ENCODE measurements at places on chromosomes 3 and 15. TPM values are rescaled to one million over a fixed set of nuclear protein-coding genes. Genes with fewer than 3 reads are reported as not detected.

The GOLGA6L7 gene
- not detected for total RNA-seq

The CYP8B1 gene
- total RNA-seq = not detected

The EFHB gene
- total RNA-seq = 1.6 TPM

The LIPC gene
- total RNA-seq = not detected

The TERC gene
- total RNA-seq = 206 TPM

The CCR3 gene
- not detected for total RNA-seq

GRCh38 chr3:143676747-143677146 lies 171.5 kb downstream of the SLC9A9 start:
- no peak for DNase-seq

DNA sequence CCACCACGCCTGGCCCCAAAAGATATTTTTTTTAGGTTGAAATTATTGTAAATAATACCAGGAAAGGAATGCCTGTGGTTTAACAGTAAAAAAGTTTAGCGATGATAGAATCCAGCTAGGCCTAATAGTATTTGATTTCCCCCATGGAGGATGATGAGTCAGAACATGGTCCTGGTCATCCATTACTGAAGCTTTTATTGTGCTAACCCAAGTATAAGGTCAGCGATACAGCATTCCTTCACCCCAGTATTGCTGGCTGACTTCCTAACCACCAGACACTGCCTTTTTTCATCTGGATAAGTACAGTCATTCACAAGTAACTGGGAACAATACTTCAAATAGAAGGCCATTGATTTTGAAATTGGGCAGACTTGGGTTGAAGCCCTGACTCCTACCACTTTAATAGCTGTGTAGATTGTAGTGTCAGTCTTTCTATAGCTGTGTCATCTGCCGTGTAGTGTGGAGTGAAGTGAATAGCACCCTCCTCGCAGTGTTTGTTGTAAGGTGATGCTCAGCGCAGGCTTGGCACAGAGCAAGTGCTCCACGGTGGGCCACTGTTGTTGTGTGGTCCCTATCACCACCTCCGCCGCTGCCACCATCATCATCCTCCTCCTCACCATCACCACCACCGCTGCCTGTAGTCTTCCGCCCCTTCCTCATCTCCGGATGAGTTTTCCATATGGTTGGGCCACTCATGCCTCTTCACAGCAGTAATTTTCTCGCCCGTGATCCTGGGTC lies 436.0 kb upstream of the TPM1 start:
- no peak for DNase-seq

DNA sequence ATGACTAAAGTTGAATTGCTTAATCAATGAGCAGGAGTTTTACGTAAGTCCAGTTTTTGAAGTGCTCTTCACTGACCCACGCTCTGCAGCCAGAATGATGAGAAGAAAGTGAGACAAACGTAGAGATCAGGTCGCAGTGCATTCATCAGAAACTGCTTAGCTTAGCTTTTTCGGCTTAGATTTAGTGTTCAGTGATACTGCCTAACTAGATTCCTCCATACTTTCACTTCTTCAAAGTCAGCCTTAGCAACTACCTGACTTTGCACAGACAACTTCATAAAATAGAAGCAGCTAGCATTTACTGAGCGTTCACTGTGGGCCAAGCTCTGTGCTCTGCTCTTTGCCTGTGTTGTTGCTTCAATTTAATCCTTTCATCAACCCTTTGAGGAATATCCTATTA lies 116.1 kb downstream of the KCNH8 start:
- no peak for DNase-seq

- no peak for DNase-seq
Measured at GRCh38 chr15:56930669-56931313, 12.3 kb downstream of the TCF12 start.

DNA sequence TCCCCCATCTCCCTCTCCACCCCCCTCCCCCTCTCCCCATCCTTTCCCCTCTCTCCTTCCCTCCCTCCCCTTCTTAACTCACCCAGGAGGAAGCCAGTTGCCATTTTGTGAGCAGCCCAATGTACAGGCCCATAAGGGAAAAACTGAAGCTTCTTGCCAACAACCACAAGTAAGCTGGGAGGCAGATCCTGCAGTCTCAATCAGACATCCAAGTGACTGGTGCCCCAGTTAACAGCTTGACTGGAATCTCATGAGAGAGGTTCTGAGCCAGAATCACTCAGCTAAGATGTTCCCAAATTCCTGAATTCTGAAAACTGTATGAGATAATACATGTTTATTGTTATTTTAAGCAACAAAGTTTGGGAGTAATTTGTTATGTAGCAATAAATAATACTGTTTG lies 90.7 kb downstream of the C3orf70 start:
- no peak for DNase-seq

DNA sequence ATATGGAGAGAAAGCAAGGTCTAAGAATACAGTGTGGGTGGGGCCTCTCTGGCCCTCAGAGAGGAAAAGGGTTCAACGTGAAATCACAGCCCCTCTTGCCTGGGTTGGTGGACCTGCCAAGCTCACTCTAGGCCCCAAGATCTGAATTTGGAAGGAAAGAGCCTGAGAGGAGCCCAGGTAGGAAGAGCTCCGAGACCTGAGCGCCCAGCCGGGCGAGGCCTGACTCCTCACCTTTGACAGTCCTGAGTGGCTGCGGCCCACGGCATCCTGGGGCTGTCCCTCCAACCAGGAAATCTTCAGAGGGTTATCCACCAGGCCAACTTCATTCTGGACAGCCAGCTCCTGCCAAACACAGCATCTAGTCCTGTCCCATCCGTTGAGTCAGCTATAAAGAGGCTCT lies 3.7 kb downstream of the C15orf62 start:
- no peak for DNase-seq

DNA sequence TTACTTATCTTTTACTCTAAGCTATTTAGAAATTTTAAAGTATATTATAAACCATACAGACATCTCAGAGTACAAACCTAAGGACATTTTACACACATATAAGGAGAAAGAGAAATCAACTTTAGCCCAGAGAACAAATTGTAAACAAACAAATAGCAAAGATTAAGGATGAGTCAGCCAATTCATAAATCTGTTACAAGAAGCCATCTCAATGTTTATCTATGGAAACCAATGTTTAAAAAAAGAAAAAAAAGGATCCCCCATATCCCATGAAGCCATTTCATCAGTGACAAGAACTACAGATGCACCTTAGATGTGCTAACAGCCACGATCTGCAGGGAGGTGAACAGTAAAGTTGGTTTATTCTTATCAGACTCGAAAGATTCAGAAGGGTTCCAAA lies 437.1 kb downstream of the SHQ1 start:
- no peak for DNase-seq

GRCh38 chr15:91168457-91168856 lies 68.4 kb downstream of the SV2B start:
- DNase-seq = no peak

DNA sequence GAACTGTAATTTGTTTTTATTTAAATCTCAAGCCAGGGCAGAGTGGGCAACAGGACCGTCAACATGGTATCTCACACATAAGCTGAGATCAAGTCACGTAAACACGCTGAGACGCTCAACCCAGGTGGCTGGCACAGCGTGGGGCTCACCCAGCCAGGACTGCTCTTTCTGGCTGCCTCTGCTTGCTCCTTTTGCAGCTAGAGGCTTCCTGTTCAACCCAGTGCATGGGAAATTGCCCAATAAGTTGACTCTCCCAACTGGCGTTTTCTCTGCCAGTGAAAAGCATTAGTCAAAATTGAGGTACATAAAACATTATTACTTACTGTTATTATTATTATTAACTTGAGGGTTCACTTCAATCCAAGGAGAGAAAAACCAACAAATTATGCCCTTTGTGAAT lies 398.1 kb downstream of the NR2F2 start:
- DNase-seq = no peak

All from omental fat pad (tissue), 4 donors.